Upper lobe of left lung (tissue), 6 donors: ENCODE measurements at places on chromosomes 7 and 10.
A peak's percentile ranks its signal among the peaks of the same experiment; 100 is the strongest.

- peak; percentile 81 for DNase-seq
Observed at GRCh38 chr10:59907918-59908807, 1.8 kb upstream of the CCDC6 start.

GRCh38 chr7:127689194-127689772, 37.3 kb downstream of the SND1 start:
- DNase-seq = no peak

- DNase-seq = no peak
Observed at GRCh38 chr7:30185496-30185895, 50.7 kb downstream of the MTURN start.

DNA sequence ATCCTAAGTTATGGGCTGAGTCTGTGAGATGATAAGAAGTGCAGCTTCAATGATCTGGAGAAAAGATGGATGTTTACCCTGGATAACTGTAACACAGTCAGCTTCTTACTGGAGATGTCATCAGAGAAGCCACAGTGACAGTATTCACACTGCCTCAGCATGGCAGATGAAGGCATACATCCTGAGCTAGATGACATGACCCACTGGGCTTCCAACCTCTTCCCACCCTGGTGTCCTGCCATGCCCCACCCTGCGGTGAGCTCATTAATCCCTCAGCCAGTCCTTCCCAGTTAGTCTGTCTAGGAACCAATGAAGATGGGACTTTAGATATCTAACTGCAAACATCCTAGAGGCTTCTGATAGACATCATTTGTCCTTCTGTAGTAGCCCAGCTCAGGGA, 213.8 kb downstream of the TAX1BP1 start:
- DNase-seq = no peak

- DNase-seq = no peak
Observed at GRCh38 chr7:27423290-27423689, 180.7 kb downstream of the EVX1 start.

DNA sequence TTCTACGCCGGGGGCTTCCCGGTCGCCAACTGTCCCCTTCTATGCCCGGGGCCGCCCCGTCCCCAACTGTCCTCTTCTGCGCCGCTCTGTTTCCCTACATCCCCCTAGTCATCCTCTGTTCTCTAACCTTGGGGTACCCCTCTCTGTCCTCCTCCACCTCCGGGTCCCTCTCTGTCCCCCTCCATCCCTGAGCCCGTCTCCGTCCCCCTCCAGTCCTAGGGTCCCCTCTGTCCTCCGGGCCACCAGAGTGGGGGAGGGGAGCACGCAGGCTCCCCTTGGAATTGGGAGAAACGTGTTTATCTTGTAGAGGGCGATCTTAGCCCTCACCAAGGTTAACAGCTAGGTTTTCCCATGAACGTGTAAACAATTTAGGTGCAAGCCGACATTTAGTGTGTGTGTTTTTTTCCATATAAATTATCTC, 852 bp upstream of the KLF6 start:
- DNase-seq = no peak
